Activated T-helper 1 cell treated with anti-CD3 and anti-CD28 coated beads, Interleukin-12 subunit alpha, Interleukin-12 subunit beta, Interleukin-2, Interleukin-4 antibody, amounts not matched to agents 30 ng/mL and 10 ng/mL and 1 ng/mL, durations not matched to agents 14 hours and 24 hours and 36 hours (primary cell): ENCODE measurements at places on chromosomes 7 and 10.

DNA sequence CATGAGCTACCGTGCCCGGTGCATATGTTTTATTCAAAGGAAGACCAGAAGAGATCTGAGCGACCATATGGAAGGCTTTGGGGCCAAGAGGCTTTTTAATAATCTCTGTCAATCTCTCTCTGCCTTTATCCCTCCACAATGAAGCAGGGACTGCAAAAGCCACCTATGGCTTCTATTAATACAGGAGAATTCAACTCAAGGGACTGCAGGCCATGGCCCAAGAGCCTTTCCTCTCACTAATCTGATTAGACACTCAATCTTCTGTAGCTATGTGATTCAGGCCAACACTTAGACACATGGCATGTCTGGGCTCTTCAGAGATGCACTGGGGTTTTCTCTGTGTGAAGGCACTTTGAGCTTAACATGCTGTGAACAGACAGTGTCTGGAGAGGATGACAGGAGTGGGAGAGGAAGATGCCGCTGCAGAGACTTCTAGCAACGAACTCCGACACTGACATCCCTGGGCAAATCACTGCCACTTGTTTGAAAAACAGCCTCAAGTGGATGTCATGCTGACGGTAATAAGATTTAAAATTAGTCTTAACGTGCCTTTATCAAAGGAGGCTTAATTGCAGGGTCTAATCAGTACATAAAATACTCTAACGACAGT lies 114.4 kb upstream of the AOAH start:
- DNase-seq, result no peak

DNA sequence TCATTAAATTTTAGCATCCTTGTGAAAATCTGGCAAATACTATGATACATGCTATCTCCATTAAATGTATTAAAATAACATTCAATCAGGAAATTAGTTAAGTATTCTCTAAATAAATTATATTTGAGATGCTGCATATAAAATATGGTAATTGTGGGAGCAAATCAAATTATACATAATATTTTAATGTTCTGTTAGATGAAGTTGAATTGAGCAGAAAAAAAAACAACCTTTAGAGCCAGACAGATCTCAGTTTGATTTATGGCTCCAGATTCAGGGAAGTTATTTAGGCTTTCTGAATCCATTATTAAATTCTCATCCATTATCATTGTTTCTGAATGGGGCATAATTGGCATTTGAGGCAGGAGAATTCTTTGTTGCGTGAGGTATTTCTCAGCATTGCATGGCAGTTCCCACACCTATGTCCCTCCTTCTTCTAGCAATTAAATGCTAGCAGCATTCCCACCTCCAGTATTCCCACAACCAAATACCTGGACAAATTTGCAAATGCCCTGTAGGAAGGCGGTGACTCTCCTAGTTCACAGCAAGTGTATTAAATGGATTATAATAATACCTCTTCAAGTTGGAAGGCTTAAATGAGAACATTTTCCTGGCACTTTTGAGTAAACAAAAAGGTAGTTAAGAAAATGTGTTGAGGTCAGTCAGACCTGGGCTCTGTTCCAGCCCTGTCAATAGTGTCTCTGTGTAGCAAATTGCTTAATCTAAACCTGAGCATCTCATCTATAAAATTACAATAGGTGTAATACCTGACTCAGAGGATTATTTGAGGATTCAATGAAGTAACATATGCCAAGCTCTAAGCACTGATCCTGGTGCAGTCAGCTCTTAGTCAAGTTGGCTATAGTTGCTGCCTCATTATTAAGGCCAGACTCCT lies 108.9 kb downstream of the RNLS start:
- no peak for DNase-seq

DNA sequence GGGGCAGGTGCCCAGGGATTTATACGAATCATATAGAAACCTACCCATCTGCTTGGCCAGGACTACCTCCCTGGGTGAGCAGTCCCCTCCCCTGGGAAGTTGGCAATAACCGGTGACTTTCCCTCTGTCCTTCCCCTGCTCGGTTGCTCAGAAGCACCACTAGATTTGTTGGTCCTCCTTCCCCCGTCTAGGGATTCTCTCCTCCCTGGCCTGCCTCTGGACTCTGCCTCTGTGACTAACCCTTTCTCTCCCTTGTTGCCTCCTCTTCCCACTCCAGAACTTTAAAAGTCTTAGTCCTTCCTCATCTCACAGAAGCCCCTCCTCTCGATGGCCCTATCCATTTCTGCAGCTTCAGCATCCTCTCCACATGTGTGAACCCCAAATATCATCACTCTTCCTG lies 9.8 kb downstream of the CALHM3 start:
- no peak for DNase-seq

DNA sequence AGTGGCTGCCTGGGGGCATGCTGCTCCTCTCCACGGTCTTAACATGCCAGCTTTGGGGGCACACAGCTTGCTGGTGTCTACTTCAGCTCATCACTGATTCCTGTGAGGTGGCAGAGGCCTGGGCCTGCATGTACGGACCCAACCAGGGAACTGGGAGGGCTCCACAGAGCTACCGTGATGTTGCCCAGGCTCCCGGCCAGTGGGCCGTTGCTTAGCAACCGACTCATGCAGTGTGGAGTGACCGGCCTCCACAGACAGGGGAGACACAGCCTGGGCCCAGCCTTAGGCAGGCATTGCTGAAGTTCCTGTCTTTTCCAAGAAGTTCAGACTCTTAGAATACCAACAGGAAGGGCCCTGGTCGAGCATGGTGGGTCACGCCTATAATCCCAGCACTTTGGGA lies 25.8 kb upstream of the SH2B2 start:
- DNase-seq, result no peak

- DNase-seq, result no peak
These were observed 516 bp downstream of the ZNHIT1 start for GRCh38 chr7:101218236-101219125.

DNA sequence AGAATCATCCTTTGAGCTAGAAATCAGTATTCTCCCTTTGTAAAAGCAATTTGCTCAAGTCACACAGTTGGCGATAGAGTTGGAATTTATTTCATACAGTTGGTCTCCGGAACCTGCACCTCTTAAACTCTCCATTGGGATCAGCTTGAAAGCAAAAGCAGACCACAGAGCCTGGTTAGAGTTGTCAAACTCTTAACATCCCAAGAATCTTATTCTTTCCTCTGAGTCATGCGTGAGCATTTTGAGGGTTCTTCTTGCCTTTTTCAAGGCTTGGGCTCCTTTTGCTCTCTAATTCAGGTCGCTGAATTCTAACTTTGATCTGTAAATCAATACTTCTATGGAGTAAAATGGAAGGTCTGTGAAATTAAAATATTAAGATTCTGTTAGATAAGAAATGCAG lies 19.6 kb upstream of the SCIN start:
- no peak for DNase-seq

GRCh38 chr7:143733876-143734275 lies 23.6 kb downstream of the CTAGE6 start:
- no peak for DNase-seq

GRCh38 chr7:81150951-81151361 lies 232.1 kb upstream of the SEMA3C start:
- no peak for DNase-seq

GRCh38 chr10:30000802-30001571 lies 58.4 kb downstream of the JCAD start:
- no peak for DNase-seq

DNA sequence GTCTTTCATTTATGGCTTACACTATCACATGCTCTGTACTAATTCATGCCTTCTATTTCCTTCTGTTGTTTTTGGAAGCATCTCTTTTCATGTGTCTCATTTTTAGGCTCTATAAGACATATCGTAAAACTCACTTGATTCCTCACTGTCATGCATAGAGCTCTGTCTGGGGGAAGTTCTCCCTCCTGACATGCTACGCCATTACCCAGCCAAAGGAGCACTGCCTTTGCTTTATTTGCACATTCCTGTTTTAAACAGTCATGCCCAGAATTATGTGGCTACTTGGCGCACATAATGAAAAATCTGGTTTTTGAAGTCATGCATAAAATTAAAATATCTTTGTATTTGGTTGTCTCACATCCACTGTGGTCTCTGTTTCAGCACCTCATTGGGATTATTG lies 17.6 kb upstream of the AKR1C3 start:
- no peak for DNase-seq

DNA sequence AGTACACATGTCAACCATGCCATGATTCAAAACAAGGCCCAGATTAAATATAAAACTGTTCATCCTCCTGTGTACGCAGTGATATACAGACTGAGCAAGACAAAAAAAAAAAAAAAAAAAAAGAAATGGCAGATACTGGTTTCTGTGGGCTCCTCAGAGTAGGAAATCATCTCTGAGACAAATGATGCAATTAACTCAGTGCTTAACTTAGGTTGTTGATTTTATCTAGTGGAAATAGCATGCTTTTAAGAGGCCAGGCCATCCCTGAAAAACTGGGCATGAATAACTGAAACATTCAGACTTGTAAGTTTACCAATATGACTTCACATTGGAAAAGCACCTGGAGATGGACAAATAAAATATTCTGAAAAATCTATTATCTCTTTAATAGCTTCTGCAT lies 69.0 kb downstream of the DKK1 start:
- no peak for DNase-seq

- no peak for DNase-seq
These were observed 64.0 kb downstream of the BBS9 start for GRCh38 chr7:33193308-33193864.

- no peak for DNase-seq
These were observed 19.9 kb downstream of the ANTXRL start for GRCh38 chr10:46306516-46307184.

DNA sequence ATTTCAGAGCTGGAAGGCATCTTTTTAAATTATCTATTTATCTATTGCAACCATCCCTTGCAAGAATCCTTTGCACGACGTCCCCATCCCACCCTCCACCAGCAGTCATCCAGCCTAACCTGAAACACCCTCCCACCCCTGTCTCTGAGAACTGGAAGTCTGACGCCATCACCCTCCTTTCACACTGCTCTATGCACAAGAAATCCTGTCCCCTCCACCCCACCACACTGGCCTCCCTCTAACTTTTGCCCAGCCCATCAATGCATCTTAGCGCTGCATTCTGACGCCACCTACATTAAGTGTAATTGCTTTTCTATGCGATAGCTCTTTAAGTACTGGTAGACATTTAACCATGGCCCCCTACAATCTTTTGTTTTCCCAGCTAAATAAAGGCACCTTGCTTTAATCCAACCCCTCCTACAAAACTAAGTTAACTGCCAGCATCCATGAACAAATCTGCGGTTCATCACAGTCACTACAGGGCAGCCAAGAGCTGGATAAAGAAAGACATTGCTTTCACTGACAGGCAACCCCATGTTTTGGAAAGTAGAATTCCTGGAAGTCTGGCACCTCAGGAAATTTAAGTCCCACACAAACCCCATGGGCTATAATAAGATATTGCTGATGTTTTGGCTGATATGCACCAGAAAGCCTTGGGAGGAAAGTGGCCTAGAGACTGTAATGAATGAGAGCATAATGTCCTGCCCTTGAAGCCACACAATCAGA lies 128.0 kb downstream of the GLI3 start:
- no peak for DNase-seq

DNA sequence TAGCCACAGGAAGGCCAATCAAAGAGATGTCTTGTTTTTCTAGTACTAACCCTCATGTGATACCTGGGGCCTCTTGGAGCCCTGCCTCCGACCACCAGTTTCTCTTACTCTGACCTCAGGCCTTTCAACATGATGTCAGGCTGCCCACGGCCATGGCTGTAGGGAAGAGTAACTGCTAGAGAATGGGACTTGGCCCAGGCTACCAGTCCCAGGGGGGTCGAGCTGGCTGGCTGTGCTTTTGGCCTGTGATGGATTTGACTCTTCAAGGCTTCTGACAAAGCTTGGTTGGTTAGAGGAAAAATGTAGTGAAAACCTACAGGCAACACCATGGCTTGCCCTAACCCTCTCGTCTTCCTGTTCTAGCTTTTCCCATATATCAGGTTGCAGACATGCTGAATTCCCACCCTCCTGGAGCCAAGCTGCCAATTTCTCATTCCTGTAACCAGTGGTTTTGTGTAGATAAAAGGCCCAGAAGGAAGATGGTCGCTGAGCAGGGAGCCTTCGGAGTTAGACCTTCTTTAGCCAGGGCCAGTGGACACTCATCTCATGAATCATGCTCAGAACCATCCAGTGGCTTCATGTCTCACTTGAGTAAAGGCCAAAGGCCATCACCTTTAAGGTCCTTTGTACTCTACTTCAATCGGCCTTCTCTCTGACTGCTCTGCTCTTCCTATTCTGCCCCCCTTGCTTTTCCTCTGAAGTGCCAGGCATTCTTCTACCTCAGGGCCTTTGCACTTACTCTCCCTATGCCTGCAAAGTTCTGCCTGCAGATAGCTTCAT lies 19.7 kb downstream of the SUFU start:
- DNase-seq, result no peak

GRCh38 chr10:4034907-4035598 lies 250.0 kb upstream of the KLF6 start:
- peak; percentile 11 for DNase-seq

- no peak for DNase-seq
These were observed 234.5 kb upstream of the COBL start for GRCh38 chr7:51551070-51551469.

DNA sequence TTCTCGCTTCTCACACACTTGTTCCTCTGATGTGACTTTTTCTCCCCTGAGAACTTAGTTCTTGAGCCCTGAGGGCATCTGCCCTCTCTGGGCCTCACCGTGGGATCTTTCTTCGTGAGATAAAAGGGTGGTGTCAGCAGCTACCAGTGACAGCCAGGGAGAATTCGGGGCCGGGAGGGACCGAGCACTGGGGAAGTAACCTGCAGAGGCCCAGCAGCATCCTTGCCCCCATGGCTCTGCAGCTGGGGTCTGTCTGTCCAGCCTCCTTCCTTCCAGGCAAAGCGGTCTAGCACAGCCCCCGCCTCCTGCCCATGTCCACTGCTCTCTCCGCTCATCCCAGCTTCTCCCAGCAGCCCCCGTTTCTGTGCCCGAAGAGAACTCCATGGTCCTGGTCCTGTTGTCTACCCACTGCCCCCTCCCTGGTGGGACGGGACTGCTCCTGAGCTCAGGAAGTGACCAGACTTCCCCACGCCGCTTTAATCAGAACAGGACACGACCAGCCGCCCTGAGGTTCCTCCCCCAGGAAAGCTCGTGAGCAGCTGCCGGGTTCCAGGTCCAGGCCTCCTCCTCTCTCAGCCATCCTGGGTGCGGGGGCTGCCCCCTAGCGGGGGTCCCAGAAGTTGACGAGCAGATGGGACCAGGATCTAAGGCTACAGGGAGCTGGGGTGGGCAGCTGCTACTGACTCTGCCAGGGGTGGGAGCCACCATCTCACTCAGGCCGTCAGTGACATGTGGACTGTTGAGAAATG lies 187.5 kb downstream of the WDR37 start:
- DNase-seq, result no peak

DNA sequence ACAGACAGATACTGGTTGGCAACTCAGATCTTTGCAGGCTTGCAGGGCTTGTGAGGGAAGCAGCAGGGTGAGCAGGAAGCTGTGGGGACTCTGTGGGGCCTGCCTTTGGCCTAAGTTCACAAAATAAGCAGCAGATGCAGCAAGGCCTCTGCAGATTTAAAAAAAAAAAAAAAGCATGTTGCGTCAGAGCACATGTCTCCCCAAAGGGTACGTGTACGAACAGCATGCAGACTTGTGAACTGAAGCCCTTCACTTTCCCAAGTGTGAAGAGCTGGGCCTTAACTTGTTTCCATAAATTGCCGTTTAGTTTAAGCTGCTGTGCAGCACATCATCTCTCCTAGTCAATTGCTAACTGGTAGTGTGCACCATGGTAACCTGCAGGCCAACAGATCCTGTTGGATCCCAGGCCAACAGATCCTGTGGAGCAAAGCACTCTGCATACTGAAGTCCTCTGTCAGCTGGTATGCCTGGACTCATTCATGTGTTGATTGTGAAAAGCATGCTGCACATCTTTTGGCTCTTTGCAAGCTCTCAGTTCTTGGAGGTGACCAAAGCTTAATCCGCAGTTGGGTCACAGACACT lies 10.8 kb upstream of the XPNPEP1 start:
- no peak for DNase-seq

- DNase-seq, result no peak
These were observed 25.9 kb downstream of the ELFN1 start for GRCh38 chr7:1695800-1696454.
